ENCODE measurements at places on chromosomes 2 and 18.

DNA sequence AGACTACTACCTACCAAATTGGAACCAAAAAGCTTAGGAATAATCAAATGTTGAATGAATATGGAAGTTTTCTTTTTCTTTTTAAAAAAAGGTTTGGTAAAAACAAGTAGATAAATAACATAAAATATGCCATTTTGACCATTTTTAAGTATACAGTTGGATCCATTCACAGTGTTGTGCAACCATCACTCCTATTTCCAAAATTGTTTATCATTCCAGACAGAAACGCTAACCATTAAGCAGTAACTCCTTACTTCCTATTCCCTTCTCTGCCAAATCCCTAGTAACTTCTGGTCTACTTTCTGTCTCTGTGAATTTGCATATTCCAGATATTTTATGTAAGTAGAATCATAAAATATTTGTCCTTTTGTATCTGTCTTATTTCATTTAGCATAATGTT lies 39.8 kb downstream of the CD302 start:
- H3K36me3 ChIP-seq: peaks cover 73% of the 10 kb centered on the region
- H3K4me3 ChIP-seq: no peak overlapping the region
- no peak for DNase-seq
- peaks cover 29% of the 10 kb centered on the region for H3K4me1 ChIP-seq
- H3K27ac ChIP-seq: no peak overlapping the region

GRCh38 chr2:4219571-4219970 lies 516.2 kb downstream of the DCDC2C start:
- no peaks in the 10 kb centered on the region for H3K27me3 ChIP-seq
- DNase-seq: no peak
- no peak overlapping the region for H3K27ac ChIP-seq
- no peaks in the 10 kb centered on the region for H3K4me1 ChIP-seq

- H3K27me3 ChIP-seq: no peaks in the 10 kb centered on the region
- H3K4me1 ChIP-seq: peaks cover 17% of the 10 kb centered on the region
- no peak overlapping the region for H3K27ac ChIP-seq
- H3K36me3 ChIP-seq: no peaks in the 10 kb centered on the region
- no peak overlapping the region for H3K4me3 ChIP-seq
Observed at GRCh38 chr18:39622431-39622830, 2056.8 kb upstream of the CELF4 start.

GRCh38 chr2:151827564-151828142 lies 568 bp downstream of the ARL5A start:
- H3K4me3 ChIP-seq: peak overlapping the region; percentile 82
- H3K27ac ChIP-seq: peak overlapping the region; percentile 55
- no peaks in the 10 kb centered on the region for H3K36me3 ChIP-seq
- H3K4me1 ChIP-seq: peaks cover 26% of the 10 kb centered on the region
- peak; percentile 56 for DNase-seq

GRCh38 chr18:33560686-33561370 lies 17.2 kb upstream of the ASXL3 start:
- no peaks in the 10 kb centered on the region for H3K36me3 ChIP-seq
- peak; percentile 7 for DNase-seq

DNA sequence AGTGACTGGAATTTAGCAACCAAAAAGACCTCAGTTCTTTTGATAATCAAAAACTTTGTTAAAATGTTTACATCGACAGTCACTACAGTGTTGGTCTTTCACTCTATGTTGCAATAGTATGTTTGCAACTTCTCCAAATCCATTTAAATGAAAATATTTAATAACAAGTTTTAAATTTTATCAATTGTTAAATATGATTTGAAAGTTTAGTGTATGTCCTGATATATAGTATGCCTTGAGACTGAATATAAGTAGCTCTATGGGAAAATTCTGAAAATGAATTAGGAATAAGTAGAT lies 109.9 kb downstream of the ANKRD44 start:
- no peaks in the 10 kb centered on the region for H3K27me3 ChIP-seq
- H3K36me3 ChIP-seq: no peaks in the 10 kb centered on the region
- DNase-seq: no peak
- H3K27ac ChIP-seq: no peak overlapping the region
- peaks cover 9% of the 10 kb centered on the region for H3K4me1 ChIP-seq

DNA sequence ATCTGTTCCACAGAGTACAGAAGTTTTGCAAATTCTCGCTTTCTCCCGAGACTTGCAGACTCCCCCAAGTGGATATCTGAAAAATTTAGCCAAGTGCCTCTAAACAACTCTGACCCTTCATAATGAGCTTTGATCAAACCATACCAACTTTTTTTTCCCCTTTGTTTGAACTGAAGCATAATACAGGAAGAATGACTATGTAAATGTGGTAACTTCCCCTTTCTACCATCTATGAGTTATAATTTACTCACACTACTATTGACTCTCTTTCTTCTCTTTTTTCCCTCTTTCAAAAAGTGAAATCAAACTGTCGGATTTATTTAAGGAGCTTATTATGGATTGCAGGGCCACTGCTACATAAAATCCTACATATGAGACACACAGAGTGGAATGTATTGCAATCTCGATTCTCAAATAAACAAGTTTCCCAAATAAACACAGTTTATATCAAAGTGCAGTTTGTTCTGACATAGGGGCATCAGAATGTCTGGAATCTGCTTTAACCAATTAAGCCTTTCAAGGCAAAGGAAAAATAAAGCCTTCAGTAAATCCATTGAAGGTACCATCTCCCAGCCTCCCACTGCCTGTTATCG lies 1.4 kb upstream of the ZNF804A start:
- peak; percentile 69 for DNase-seq
- H3K4me1 ChIP-seq: peaks cover 23% of the 10 kb centered on the region
- no peaks in the 10 kb centered on the region for H3K36me3 ChIP-seq
- no peaks in the 10 kb centered on the region for H3K27me3 ChIP-seq
- peak overlapping the region; percentile 92 for H3K4me3 ChIP-seq
- H3K27ac ChIP-seq: peak overlapping the region; percentile 61

DNA sequence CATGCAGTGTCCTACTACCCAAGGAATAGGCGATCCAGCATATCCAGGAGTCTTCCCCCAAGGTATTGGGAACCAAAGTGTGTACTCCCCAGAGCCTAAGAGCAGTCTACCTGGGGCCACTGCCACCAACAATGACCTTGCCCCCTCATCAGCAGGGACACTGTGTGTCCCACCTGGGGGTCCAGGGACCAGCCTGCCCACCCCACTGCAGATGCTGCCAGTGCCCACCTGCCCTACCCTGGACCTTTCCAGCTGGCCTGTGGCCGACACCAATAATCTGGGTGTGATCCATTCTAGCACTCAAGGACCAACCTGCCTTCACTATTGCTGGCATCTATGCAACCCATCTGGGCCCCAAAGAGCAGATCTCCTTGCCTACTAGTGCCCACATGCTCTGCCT lies 32.2 kb downstream of the DNAH7 start:
- H3K4me1 ChIP-seq: no peaks in the 10 kb centered on the region
- no peak for DNase-seq
- no peak overlapping the region for H3K27ac ChIP-seq
- no peaks in the 10 kb centered on the region for H3K36me3 ChIP-seq

DNA sequence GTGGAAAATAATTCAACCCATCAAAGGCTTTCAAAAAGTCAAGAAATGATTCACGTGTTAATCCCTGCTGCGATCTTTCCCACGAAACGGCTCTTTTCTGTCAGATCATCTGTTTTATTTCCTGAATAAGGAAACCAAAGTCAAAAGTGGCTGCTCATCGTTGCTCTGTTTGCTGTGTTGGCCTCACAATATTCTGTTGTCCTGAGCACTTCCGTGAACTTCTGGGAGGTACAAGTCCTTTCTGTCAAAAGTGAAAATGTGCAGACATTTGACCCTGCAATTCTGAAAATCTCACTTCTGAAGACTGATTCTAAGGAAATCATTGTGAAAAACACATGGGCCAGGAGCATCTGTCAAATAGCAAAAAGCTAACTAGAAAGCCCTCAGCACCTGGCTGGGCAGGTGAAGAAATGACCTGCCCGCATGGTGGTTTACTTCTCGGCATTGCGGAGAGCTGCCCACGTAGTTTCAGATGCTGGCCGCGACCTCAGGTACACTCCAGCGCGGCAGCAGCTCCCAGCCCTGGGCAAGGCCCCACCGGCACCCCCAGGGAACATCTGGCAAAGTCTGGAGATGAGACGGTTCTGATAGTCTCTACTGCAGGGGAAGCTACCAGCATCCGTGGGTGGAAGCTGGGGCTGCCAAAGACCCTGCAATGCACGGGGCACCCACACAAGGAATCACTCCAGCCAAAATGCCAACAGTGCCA lies 31.9 kb upstream of the GPC1 start:
- H3K4me3 ChIP-seq: no peak overlapping the region
- no peaks in the 10 kb centered on the region for H3K4me1 ChIP-seq
- no peaks in the 10 kb centered on the region for H3K27me3 ChIP-seq

DNA sequence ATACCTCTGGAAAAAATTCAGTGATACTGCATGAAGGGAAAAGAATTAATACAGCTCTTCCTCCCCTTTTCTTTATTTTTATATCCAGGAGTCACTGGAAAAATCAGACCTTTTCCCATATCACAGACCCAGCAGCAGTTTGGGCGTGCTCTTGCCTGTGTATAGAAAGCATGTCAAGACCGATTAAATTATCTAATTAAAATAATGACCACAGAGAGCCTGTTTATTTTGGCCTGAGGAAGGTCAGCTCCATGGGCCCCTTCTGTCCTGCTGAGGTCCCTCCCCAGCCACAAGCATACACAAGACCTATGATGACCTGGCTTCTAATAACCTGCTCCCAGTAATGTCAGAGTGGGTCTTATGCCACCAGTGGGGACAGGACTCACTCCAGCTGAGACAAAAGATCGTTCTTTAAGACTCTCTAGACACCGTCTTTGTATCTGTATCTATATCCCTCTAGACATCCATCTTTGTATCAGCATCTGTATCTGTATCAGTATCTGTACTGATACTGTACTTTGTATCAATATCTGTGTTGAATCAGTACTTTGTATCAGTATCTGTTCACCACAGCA lies 147.8 kb downstream of the VAPA start:
- H3K27me3 ChIP-seq: no peaks in the 10 kb centered on the region
- H3K27ac ChIP-seq: no peak overlapping the region
- no peak overlapping the region for H3K4me3 ChIP-seq
- peaks cover 30% of the 10 kb centered on the region for H3K4me1 ChIP-seq
- no peaks in the 10 kb centered on the region for H3K36me3 ChIP-seq
- no peak for DNase-seq

DNA sequence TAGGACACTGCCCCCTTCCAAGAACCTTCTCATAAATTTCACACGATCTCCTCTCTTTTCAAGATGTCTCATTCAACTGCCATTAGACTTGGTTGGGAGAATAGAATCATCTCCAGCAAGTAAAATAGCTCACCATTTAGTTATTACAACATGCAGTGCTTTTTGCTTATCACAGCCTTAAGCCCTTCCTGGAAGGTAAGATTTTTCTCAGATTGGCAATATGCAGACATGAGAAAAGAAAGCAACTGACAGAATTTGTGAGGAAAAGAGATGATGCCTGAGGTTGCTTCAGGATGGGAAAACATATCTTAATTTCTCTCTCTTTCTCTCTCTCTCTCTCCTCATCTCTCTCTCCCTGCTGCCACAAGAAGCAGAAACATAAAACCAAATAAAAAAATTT lies 855.1 kb upstream of the ACVR2A start:
- H3K27ac ChIP-seq: peak overlapping the region; percentile 49
- H3K4me1 ChIP-seq: peaks cover 76% of the 10 kb centered on the region
- H3K4me3 ChIP-seq: peak overlapping the region; percentile 20
- H3K27me3 ChIP-seq: no peaks in the 10 kb centered on the region

GRCh38 chr18:12737243-12737902 lies 34.5 kb downstream of the PSMG2 start:
- H3K4me1 ChIP-seq: peaks cover 13% of the 10 kb centered on the region
- no peak overlapping the region for H3K27ac ChIP-seq
- no peaks in the 10 kb centered on the region for H3K27me3 ChIP-seq
- no peak for DNase-seq

GRCh38 chr18:4040391-4041092 lies 414.6 kb downstream of the DLGAP1 start:
- no peaks in the 10 kb centered on the region for H3K4me1 ChIP-seq
- DNase-seq: no peak
- no peak overlapping the region for H3K4me3 ChIP-seq
- no peaks in the 10 kb centered on the region for H3K36me3 ChIP-seq
- H3K27ac ChIP-seq: no peak overlapping the region

DNA sequence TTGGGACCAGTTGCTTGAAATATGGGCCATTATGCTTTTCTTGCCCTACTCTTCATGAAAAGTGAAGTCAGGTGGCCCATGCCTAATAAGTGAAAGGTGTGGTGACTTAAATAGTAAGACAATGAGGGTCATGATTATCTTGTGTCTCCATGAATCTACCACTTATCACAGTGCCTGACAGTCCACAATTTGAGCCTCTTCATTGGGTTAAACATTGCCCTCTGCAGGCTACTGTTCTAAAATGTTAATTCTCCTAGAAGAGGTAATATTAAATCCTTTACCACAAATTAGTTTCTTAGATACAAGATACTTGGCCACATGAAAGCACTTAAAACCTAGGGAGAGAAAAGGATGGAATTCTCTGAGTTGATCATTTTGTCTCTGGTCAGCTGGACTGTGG lies 4.0 kb downstream of the EGR4 start:
- no peak for DNase-seq
- no peak overlapping the region for H3K4me3 ChIP-seq
- H3K4me1 ChIP-seq: no peaks in the 10 kb centered on the region

DNA sequence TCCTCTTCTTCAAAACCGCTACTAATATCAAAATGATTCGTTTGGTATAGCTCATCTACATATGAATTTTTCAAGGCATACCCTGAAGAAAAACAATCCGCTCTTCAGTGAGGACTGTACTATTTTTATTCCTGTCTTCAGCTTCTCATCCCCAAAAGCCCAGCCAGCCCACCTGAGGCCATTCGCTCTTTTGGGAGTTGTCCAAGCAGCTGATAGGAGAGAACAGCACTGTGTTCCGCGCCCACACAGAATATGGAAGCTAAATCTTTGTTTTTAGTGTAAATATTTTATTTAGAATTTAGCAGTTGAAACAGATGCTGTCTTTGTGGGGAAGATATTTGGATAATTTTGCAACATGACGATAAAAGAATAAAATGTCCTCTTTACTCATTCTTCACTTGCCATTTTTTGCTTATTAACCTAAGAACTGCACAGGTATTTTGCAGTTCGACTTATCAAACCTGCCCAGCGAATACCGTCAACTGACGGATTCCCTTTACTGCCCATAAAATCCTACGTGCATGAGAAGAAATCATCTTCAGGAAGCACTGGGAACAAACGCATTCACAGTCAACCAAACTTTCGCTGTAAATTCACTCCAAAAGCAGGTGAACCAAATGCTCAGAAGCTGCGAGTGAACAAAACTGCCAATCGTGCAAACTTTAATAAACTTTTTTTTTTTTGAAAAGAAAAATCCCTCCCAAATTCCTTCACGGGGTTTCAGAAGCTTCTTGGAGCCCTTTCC lies 3.4 kb downstream of the ZNF521 start:
- H3K27ac ChIP-seq: peak overlapping the region; percentile 86
- no peak for DNase-seq
- peak overlapping the region; percentile 97 for H3K4me3 ChIP-seq
- H3K4me1 ChIP-seq: peaks cover 12% of the 10 kb centered on the region

- no peak overlapping the region for H3K27ac ChIP-seq
- peak overlapping the region; percentile 73 for H3K4me3 ChIP-seq
- no peaks in the 10 kb centered on the region for H3K36me3 ChIP-seq
- DNase-seq: peak; percentile 23
- 0 out of 2 replicates have a peak, but pooled peaks cover 4% of the 10 kb centered on the region for H3K4me1 ChIP-seq
- peaks cover 35% of the 10 kb centered on the region for H3K27me3 ChIP-seq
Observed at GRCh38 chr2:45010702-45011012, 1.4 kb upstream of the SIX2 start.

GRCh38 chr2:85291425-85292023 lies 36.3 kb downstream of the TGOLN2 start:
- no peak overlapping the region for H3K4me3 ChIP-seq
- peaks cover 18% of the 10 kb centered on the region for H3K4me1 ChIP-seq
- no peaks in the 10 kb centered on the region for H3K36me3 ChIP-seq
